G401 (cell line): ENCODE measurements at places on chromosomes 4 and X.
A peak's percentile ranks its signal among the peaks of the same experiment; 100 is the strongest.

- no peak for DNase-seq
Observed at GRCh38 chr4:119209586-119209985, 2.9 kb upstream of the USP53 start.

- DNase-seq: no peak
Observed at GRCh38 chr4:120557372-120557771, 365.2 kb downstream of the PRDM5 start.

DNA sequence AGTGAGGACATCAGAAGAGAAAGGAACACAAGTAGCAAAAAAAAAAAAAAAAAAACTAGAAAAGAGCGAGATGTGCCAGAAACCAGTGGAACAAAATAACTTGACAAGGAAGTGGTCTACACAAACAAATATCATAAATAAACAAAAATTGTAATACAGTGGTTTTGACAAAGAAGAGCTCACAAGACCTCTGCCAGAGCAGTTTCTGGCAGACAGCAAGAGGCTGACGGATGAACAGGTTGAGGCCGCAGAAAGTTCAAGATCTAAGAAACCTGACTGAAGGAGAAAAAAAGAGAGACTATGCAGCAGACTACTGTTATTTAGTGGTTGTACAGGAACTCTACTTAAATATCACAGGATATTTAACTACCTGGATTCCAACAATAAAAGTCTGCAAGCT lies 66.2 kb downstream of the MAB21L2 start:
- no peak for DNase-seq

- no peak for DNase-seq
Observed at GRCh38 chrX:17072301-17072700, 125.8 kb downstream of the REPS2 start.

DNA sequence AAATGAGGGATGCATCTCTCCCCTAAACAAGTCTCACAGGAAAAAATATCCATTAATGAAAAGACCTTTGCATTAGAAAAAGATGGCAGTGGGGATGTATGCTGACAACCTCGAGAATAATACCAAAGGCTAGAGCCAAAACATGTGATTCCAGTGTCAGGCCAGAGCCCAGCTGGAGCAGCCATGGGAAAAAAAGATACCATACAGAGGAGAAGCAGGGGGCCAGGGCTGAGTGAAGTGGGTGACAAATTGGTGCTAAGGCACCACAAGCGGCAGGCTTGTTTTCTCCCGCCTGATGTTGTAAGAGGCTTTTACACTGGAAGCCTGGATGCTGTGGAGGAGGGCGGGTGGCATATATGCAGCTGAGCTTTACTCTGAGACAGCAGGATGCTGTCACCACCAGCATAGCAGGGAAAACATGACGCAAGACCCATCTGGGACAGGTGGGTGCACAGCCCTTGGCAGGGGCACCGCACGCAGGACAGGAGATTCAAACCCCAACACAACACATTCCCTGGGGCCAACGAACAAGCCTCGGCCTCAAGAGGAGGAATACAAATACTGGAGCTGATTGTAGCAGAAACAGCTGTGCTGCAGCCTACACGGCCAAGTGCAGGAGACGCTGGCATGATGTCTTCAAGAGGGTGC lies 91.9 kb downstream of the TSPAN5 start:
- DNase-seq: no peak

GRCh38 chr4:148141501-148141900 lies 300.7 kb downstream of the NR3C2 start:
- DNase-seq: no peak

- DNase-seq: no peak
Observed at GRCh38 chr4:185201977-185202962, 1.5 kb downstream of the CFAP97 start.

- no peak for DNase-seq
Observed at GRCh38 chr4:165600959-165601683, 222.3 kb downstream of the CPE start.

GRCh38 chr4:114005569-114006442 lies 26.4 kb upstream of the ARSJ start:
- peak; percentile 48 for DNase-seq

DNA sequence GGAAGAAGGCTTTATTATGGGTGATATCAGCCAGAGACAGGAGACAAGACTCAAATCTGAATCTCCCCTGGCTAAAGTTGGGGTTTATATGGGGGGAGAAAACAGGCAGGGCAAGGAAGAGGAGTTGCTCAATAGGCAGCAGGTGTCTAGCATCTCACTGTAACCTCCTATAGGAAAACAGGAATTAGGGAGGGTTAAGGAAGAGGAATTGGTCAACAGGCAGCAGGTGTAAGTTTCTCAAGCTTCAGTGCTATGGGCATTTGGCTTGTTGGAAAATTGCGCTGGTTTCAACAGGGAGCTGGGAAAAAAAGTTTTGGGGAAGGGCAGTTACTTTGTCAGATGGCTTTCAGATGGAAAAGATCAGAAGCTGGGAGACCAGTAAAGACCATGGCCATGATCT lies 206.4 kb downstream of the NWD2 start:
- no peak for DNase-seq

- no peak for DNase-seq
Observed at GRCh38 chr4:168707205-168707604, 210.4 kb downstream of the PALLD start.

DNA sequence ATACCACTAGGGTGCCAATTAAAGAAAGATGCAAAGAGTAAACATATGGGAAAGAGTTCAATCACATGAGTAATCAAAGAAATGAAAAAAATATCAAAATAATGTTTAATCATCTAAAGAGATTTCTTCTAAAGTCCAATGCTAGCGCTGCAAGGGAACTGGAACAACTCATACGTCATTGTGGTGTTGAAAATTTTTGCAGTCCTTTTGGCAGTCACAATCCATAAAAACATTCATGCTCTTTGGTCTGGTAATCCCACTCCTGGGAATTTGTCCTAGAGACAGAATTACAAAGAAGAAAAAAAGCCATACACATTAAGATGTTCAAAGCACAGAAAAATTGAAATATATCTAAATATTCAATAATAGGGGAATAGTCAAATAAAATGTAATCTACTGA lies 4.6 kb downstream of the P2RY4 start:
- no peak for DNase-seq

DNA sequence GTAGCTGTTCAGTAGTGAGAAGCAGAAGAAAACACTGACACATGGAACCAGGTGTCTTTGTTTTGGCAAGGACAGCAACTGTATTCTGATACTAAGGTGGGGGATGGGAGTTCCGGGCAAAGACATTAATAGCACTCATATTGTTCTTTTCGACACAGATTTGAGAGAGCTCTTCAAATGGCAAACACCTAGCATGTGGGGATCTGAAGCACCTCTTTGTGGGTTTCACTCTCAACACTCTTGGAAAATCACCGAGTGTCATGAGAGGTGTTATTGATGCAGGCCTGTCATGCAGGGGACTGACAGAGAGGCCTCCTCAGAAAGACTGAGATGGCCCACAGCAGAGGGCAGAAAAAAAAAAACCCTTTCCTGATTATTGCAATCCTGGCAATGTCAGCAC lies 228.4 kb upstream of the VCX start:
- no peak for DNase-seq

- no peak for DNase-seq
Observed at GRCh38 chrX:108268434-108269080, 169.7 kb downstream of the COL4A6 start.

GRCh38 chr4:189228726-189229125 lies 711.9 kb upstream of the FRG1 start:
- no peak for DNase-seq

DNA sequence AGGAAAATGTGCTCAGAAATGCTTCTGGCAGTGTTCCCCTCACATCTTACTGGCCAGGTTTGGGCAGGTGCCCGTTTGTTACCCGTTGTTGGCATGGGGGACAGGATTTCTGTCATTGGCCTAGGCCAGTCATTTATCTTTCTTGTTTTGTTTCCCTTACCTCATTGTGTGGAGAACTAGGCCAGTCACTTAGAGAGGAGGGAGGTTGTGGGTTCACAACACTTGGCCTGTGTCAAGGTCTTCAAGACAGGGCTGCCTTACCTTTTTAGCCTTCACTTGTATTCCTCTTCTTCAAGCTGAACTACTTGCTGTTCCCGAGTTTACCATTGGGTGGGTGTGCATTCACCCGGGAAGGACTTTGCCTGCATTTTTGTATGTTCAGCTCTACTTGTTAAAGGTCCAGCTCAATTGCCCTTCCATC lies 17.7 kb downstream of the SNX25 start:
- peak; percentile 91 for DNase-seq

DNA sequence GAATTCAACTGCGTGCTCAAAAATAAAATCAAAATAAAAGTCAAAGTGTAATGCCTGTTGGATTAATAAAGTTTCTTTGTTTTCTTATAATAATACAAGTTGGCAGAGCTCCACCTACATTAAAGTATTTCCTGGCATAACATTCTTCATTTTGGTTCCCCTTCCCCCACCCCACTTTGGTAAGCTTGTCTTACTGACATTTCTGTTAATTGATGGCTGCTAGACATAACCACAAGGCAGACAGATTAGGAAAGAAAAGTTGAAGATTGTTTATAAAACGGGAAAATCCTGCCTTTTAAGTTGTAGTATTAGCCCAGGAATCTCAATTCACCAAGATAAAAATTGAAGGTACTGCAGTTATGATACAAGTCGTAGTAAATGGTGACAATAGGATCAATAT lies 246.5 kb upstream of the RPS6KA3 start:
- DNase-seq: no peak

GRCh38 chr4:73259571-73260090 lies 1.0 kb upstream of the ANKRD17 start:
- no peak for DNase-seq

DNA sequence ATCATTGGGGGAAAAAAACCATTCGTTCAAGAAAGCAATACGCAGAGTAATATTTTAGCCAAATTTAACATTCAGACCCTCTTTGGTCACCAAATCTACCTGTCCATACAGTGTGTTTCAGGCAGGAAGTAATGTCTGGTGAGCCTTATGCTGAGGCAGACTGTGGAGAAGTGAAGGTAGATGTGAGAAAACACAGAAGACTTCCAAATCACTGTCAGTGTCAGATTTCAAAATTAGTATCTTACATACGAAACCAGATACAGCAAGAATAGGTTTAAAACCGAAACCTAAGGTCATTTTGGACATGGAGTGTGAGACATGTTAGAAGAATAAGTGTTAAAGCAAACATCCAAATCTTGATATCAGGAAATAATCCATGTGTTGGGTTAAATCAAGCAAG lies 664.5 kb upstream of the HTR2C start:
- DNase-seq: no peak

- no peak for DNase-seq
Observed at GRCh38 chrX:151984328-151984727, 9.9 kb upstream of the GABRE start.

- peak; percentile 63 for DNase-seq
Observed at GRCh38 chrX:110847334-110847733, 51.7 kb upstream of the CHRDL1 start.

DNA sequence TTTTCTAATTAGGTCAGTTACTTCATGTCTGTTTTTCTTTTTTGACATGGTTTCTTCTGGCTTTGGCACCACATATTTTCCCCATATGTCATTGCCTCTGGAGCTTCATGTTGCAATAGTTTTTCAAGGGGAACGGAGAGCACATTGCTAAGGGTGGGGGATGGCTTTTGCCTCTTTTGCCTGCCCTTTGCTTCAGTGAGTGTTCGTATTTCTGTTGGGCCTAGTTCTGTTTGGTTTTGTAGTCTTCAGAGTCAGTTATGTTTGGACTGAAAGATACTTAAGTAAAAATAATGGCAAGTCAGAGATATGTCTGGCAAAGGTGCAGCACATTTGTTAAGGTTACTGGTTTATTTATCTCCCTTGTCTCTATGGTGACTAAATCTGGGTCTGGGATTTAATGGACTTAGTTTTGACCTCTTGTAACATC lies 29.1 kb downstream of the FHL1 start:
- DNase-seq: no peak
